ENCODE measurements at places on chromosomes 2 and 18. TPM values are rescaled to one million over a fixed set of nuclear protein-coding genes. Genes with fewer than 3 reads are reported as not detected.
A peak's percentile ranks its signal among the peaks of the same experiment; 100 is the strongest.

DNA sequence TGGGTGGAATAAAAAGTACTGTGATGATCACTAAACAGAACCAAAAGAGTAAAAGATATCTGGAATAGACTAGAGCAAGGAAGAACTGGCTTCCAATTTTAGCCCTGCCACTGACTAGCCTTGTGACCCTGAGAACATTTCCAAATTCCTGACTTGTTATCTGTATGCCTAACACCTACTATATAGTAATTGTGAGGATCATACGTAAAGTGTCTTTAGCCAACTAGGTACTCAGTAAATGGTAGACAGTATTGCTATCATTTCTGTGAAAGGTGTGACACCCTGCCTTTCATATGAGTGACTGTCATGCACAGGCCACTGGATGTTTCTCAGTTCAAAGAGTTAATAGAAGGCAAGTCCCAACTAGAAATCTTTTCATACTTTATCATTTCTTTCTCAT, 29.8 kb downstream of the CYTIP start:
- no peak for DNase-seq

- no peak for DNase-seq
These were observed 302.1 kb downstream of the ARHGAP15 start for GRCh38 chr2:143431316-143431715.

GRCh38 chr2:224778474-224778877, 62.3 kb upstream of the CCDC195 start:
- peak; percentile 67 for DNase-seq

DNA sequence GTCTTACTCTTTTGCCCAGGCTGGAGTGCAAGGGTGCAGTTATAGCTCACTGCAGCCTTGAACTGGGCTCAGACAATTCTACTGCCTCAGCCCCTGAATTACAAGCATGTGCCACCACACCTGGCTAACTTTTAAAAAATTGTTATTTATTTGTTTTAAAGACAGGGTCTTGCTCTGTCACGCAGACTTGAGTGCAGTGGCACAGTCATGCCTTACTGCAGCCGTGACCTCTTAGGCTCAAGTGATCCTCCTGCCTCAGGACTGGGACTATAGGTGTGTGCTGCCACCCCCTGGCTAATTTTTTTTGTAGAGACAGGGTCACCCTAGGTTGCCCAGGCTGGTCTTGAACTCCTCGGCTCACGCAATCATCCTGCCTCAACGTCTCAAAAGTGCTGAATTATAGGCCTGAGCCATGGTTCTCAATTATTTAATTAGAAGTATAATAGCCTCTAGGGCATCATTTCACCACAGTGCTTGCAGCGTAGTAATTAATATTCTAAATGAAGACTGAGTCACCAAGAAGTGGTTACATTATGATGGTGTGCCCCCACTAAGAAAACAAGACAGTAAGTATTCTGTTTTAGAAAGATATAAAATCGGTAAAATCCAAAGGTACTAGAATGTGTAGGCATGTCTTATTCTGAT, 69.6 kb downstream of the EML4 start:
- DNase-seq = no peak

DNA sequence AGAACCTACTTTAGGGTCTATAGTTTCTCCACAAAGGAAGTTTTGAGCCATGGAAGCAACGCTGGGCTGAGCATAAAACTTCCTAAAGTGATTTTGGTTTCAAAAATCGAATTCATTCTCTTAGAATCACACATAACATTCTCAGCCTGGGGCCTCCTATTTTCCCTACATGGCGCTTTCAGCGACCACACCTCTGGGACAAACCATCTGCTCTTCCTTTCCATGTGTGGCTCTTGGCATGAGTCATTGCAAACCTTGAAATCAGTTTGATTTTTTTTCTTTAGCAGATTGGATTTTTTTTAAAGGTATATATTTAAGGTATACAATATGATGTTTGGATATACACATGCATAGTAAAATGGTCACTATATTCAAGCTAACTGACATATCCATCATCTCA, 72.5 kb upstream of the APCDD1 start:
- no peak for DNase-seq

DNA sequence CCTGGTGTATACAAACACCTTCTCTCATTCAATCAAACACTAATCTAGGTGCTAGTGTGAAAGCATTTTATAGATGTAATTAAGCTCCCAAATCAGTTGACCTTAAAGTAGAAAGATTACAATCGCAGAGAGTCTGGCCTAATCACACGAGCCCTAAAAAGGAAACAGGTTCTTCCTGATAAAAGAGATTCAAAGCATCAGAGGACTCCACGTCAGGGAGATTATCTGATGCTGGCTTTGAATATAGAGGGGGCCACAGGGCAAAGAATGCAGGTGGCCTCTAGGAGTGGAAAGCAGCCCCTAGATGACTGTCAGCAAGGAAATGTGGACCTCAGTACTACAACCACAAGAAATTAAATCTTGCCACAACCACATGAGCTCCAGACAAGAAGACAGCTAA, 28.2 kb upstream of the ZC3H15 start:
- DNase-seq = no peak

- no peak for DNase-seq
These were observed 161.6 kb downstream of the CSRNP3 start for GRCh38 chr2:165631089-165631488.

The EPC2 gene
- total RNA-seq = 47.0 TPM

The TXNDC2 gene
- not detected for total RNA-seq

The CNRIP1 gene
- 41.7 TPM for total RNA-seq

The LTBP1 gene
- total RNA-seq = 48.9 TPM

The CEBPZ gene
- total RNA-seq = 57.6 TPM

Measured in sciatic nerve (tissue), 2 donors.